Activated CD4-positive, alpha-beta memory T cell treated with anti-CD3 and anti-CD28 coated beads, Interleukin-2, amount 10 ng/mL, durations not matched to agents 7 days and 5 days (primary cell): ENCODE measurements at places on chromosomes 3 and 15. TPM values are rescaled to one million over a fixed set of nuclear protein-coding genes. Genes with fewer than 3 reads are reported as not detected.

The SLCO2A1 gene
- total RNA-seq = not detected

The PLSCR2 gene
- not detected for total RNA-seq

The GPR171 gene
- 222 TPM for total RNA-seq

The ZPLD1 gene
- total RNA-seq = not detected

The PSTPIP1 gene
- 181 TPM for total RNA-seq

The SAMD7 gene
- total RNA-seq = not detected
